ENCODE measurements at places on chromosomes 16 and 17. TPM values are rescaled to one million over a fixed set of nuclear protein-coding genes. Genes with fewer than 3 reads are reported as not detected.
A peak's percentile ranks its signal among the peaks of the same experiment; 100 is the strongest.

DNA sequence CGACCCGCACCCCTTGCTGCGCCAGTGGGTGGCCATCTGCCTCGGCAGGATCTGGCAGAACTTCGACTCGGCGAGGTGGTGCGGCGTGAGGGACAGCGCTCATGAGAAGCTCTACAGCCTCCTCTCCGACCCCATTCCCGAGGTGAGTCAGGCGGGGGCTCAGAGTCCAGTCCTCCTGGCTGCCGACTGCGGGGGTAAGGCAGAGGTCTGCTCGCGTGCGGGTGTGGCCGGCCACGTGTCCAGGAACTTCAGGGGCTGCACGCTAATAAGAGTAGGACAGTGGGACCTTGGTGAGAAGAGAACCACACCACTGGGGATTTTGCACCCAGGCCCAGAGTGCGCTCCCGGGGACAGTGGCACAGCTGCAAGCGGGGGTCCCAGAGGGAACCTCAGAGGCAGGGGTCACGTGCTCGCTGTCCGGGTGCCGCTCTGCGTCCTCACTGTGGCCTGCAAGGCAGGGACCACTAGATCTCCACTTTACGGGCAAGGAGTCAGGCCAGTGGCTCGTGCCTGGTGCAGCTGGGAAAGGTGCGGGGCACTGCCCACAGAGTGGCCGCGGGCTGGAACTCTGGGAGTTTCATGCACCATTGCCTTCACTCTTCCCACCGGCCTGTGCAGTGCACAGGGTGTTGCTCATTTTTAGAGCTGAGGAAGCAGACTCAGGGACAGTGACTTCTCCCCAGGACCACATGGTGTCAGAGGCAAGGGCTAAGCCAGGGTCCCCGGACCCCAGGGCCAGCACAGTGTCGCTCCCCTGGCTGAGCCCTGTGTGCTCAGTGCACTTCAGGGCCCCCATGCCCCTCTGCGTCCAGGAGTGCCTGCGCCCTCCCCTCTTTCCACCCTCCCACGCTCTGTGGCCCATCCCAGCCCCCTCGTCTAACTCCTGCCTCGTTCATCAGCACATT lies 107.6 kb upstream of the CHMP6 start:
- no peak for DNase-seq

DNA sequence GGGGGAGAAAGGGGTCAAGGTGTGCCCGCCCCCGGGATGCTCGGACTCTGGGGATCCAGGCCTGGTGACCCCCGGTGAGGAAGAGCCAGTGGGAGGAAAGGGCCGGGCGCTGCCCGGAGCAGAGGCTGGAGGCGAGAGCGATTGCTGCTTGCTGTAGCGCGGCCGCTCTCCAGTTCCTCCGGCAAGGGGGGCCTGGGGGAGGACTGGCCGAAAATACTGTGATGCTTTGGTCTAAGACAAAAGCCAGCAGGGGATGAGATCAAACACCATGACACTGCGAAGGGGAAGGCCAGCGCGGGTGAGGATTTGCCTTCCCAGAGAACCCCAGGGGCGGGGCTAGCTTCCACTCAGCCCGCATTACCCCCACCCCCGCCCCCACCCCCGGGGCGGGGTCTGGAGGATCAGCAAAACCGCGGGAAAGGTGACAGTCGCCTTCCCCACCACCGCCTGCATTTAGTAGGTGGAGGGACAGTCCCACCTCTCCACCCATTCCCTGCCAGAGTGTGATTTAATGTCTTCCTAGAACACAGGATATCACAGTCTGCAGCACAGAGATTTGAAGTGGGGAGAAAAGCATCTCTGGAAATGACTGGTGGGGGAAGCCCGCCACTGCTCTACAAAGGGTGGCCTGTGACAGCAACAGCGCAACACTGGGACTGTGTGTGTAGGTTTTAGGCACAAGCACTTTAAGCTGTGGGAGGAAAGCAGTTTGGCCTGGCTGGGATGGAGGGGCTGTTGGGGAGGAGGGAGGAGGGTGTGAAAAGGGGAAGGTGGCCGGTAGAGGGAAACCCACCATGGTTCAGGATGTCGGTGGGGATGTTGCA lies 25.7 kb downstream of the MRC2 start:
- peak; percentile 59 for DNase-seq

EVI2A gene
- polyA plus RNA-seq, result 2.8 TPM

DNA sequence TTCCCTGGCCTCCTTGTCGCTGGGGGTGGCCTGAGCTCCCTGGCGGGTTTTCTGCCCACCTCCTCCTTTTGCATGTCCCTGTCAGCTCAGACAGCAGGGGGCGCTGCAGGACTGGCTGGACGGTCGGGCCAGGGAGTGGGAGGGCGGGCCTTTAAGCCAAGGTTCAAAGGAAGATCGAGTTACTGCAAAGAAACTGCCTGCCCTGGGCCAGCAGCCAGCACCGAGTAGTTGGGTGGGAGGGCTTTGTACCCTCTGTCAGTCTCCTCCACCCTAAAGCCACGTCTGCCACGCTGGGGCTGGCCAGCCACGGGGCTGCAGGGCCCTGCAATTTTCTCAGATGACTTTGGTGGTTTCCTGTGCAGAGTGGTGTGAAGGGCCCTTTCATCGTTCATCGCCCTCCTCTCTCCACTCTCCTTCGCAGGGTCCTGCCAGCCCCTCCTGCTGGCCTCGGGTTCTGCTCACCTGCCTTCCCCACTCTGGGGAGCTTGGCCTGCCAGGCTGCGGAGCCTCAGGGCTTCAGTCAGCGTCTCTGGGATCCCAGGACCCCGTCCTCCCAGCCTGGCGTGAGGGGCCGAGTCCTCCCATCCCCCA lies 12.3 kb downstream of the GPR142 start:
- DNase-seq, result peak; percentile 89

DNA sequence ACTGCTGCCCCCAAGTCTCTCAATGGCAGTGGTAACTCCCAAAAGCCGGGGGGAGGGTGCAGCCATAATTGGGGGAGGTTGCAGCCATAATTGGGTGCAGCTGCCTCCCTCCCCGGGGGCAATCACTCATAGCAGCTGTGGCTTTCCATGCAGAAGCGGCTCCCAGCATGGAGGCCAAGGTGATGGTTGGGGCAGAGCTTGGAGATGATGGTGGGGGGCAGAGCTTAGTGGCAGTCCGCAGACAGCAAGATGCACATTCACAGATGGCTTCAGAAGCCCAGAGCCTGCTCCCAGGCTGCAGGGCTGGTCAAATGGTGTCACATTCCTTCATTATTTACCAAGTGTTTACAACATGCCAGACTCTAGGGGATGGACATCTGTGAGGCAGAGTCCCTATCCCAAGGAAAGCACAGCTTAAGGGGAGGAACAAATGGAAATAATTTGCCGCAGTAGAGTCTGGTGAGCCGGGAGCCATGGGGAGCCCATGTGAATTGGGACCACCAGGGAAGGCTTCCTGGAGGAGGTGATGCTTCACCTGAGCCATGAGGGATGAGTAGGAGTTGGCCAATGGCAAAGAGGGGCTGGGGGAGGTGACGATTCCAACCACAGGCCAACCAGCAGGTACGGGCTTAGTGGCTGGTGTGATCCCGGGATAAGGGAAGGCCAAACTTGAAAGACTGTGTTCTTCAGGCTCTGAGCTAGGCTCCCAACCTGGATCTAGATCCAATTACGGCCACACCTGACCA lies 8.1 kb downstream of the DOC2B start:
- no peak for DNase-seq

DNA sequence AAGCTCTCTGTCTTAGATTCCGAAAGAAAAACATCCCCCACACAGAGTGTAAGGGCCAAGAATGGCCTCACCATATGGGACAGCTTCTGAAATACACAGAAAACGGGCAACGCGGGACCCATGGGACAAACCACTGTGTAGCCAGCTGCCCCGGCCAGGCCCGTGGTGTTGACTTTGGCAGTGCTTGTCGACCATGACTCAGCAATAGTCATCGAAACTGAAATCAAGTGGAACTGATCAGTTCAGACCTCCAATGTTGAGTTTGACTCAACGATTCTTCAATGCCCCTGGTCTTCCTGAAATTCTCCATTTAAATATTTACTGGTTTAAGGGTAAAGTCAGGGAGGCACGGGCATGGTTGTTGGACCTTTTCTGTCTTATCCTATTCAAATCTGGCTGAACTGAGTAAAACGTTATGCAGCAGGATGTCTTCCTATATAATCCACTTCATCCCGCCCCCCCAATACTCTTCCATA lies 27.5 kb downstream of the ZFHX3 start:
- no peak for DNase-seq

- DNase-seq, result no peak
Observed at GRCh38 chr16:54817940-54818574, 112.6 kb upstream of the IRX5 start.

DNA sequence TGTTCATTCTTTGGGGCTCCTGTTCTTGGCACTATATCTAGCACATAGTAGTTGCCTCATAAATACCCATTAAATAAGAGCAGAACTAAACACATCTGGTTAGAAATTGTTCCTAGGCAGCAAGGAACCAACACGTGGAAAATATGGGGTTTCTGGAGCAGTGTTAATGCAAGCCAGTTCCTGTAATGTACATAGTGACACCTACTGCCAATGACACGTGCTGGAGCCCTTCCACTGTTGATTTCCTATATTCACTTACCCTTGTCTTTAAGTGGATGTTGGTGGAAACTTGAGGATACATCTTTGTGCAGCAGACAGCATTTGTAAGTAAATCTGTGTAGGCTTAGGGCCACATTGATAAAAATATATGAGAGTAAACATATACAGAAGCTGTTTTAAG lies 1.6 kb upstream of the IRF8 start:
- no peak for DNase-seq

Measured in hindlimb muscle (tissue), 1 donor.